Stimulated activated CD4-positive, alpha-beta T cell treated with anti-CD3 and anti-CD28 coated beads, Interleukin-2, amount 100 ng/mL, for 4 hours (primary cell): ENCODE measurements at places on chromosomes 5 and 9.

DNA sequence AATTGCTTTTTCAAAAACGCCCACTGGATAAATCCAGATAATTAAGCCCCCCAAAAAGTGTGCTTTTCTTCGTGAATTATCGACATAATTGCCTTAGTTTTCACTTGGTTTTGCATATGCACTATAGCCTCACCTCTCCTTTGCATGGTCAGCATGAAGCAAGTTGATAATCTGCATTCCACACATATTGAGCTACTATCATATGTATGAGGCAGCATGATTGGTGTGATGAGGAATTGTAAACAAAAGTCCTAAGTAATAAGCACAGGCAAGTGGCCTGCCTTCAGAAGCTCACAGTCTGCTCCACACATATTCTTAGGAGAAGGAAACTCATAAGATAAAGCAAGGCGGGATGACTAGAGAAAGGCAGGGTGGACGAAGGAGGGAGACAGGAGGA is 33.8 kb downstream of the MED10 start:
- DNase-seq = no peak

- DNase-seq = no peak
Observed at GRCh38 chr5:23740029-23740428, 232.6 kb downstream of the PRDM9 start.

- peak; percentile 28 for DNase-seq
Observed at GRCh38 chr9:75185585-75186170, 97.4 kb downstream of the OSTF1 start.

- no peak for DNase-seq
Observed at GRCh38 chr9:7006417-7006816, 248.6 kb downstream of the KDM4C start.

GRCh38 chr5:17434982-17435381 is 63.0 kb upstream of the TAF11L2 start:
- no peak for DNase-seq

- peak; percentile 72 for DNase-seq
Observed at GRCh38 chr9:113581865-113582697, 118.6 kb downstream of the RGS3 start.

GRCh38 chr5:172762214-172763119 is 8.5 kb downstream of the DUSP1 start:
- DNase-seq = no peak

- DNase-seq = no peak
Observed at GRCh38 chr9:84781931-84782866, 112.7 kb downstream of the NTRK2 start.

- DNase-seq = no peak
Observed at GRCh38 chr9:127154003-127154389, 31.6 kb upstream of the ANGPTL2 start.

- no peak for DNase-seq
Observed at GRCh38 chr5:172777881-172778814, 7.2 kb upstream of the DUSP1 start.

GRCh38 chr9:107105784-107106183 is 177.3 kb upstream of the RAD23B start:
- DNase-seq = no peak

DNA sequence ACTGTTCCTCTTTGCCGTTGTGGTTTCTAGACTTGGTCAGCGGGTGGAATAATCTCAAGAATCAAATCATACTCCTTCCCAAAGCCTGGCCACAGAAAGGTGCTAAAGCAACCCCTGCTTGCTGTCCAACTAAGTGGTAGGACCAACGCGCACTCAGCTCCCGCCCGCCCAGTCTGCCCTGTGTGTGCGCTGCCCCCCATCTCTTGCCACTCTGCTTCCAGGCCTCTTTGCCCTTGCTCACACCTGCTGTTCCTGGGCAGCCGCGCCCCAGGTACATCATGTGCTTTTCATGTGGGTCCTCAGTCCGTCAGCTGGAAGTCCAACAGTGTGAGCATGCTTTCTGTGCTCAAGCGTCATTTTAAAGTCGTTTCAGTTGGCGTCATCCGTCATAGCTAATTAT is 65.5 kb downstream of the SYK start:
- no peak for DNase-seq

GRCh38 chr9:95457769-95458168 is 59.0 kb downstream of the PTCH1 start:
- no peak for DNase-seq

DNA sequence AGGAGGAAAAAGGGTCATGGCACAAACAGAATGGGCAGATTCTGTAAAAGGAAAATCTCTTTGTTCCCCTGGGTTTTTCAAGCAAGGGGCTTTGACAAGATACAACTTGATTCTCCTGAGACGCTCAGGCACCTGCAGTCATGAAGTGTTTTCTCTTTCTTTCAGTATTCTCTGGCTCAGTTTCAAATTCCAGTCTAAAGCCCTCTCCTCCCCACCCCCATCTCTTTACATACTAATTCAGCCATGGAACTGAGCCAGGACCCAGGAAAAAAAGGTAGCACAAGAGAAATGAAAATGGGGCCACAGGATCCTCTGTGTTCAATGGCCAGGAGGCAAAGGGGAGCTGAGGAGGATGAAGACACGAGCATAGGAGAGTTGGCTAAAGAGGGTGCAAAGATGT is 408.4 kb downstream of the SPOCK1 start:
- no peak for DNase-seq
